ENCODE measurements at places on chromosomes 2 and 18.

- H3K27ac ChIP-seq, result no peak overlapping the region
- H3K4me3 ChIP-seq, result no peak overlapping the region
- H3K27me3 ChIP-seq, result no peaks in the 10 kb centered on the region
- DNase-seq, result no peak
These were observed 268.8 kb upstream of the SPRED2 start for GRCh38 chr2:65701191-65701590.

DNA sequence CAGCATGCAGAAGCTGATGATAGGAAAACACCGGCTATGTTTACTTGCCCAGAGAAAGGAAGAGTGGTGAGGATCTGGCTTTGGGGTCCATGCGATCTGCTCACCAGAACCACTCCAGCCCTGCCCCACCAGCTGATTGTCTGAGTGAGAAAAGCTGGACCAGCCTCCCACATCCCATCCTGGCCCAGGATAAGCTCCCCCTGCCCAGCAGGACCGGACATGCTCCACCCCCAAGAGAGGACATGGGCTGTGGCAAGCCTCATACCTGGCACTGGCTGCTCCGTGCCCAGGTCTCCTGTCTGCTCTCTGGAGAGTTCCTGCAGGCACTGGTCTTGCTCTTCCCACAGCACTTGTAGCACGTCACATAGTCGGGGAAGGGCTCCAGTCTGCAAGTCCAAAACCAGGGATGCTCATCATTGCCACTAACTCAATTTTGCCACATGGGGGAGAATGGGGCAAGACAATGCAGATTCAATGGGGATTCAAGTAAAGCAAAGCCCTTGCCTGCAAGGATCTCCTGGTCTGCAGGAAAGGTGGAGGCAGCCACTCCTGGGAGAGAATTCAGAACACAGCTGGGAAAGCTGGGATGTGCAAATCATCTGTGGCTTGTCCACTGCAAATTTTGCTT is 30.0 kb downstream of the SCTR start:
- H3K4me1 ChIP-seq, result no peaks in the 10 kb centered on the region
- no peak overlapping the region for H3K27ac ChIP-seq
- H3K27me3 ChIP-seq, result no peaks in the 10 kb centered on the region
- peak; percentile 91 for DNase-seq
- H3K4me3 ChIP-seq, result no peak overlapping the region

- H3K4me3 ChIP-seq, result no peak overlapping the region
- no peak for DNase-seq
- no peaks in the 10 kb centered on the region for H3K4me1 ChIP-seq
- H3K36me3 ChIP-seq, result no peaks in the 10 kb centered on the region
- H3K27me3 ChIP-seq, result no peaks in the 10 kb centered on the region
These were observed 102.7 kb downstream of the MYO1B start for GRCh38 chr2:191347881-191348280.

DNA sequence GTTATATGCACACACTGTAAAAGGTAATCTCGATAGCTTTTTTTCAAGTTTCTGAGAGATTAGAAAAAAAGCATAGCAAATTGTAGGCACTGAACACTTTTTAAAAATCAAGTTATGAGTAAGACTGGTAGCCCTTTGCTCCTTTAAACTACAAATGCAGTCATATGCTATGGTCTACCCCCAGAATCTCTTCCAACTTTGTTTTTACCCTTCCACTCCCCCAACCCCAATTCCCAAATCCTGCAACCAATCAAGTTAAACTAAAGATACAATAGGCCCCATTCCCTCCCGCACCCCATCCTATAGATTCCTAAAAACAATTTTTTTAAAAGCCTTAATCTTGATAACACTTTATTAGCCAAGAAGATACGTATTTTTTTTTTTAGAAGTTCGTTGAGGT is 752 bp upstream of the BAZ2B start:
- no peaks in the 10 kb centered on the region for H3K27me3 ChIP-seq
- H3K4me3 ChIP-seq, result peak overlapping the region; percentile 88
- DNase-seq, result no peak
- H3K36me3 ChIP-seq, result no peaks in the 10 kb centered on the region

DNA sequence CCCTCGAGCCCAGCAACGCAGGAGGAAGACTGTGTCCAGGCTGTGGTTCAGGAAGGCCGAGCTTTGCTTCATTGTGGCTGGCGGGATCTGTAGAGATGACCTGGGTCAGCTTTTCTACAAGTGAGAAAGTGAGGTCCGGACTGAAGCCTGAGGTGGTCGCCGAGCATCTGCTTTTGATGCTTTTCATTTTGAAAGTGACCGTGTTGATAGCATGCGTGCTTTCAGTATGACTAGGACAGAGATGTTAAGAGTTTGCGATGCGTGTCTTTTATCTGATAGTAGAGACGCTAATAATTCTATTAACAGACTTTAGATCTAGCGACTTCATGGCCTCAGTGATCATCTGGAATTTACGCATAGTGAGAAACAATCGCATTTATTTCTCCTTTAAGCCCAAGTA is 28.1 kb downstream of the CTDP1 start:
- H3K27ac ChIP-seq, result no peak overlapping the region
- no peaks in the 10 kb centered on the region for H3K27me3 ChIP-seq
- H3K4me3 ChIP-seq, result no peak overlapping the region
- DNase-seq, result no peak
- no peaks in the 10 kb centered on the region for H3K4me1 ChIP-seq

DNA sequence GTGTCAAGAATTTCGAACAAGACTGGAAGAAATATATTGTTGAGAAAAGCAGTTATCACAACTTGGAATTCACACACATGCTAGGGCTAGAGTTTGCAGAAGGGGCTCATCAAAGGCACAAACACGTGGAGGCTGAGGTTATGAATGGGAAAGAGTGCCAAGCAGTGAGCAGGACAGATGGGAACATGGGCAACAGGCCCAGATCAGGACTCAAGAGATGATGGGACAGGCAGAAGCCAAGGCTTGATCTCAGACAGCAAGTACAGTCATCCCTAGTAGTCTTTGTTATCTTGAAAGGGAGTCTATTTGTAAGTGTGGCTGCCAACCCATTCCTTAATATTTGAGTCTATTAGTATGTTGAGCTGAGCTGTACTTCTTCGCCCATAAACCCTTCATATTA is 22.2 kb upstream of the EPC2 start:
- DNase-seq, result no peak
- H3K4me3 ChIP-seq, result no peak overlapping the region
- no peaks in the 10 kb centered on the region for H3K36me3 ChIP-seq
- H3K27ac ChIP-seq, result no peak overlapping the region
- no peaks in the 10 kb centered on the region for H3K4me1 ChIP-seq

DNA sequence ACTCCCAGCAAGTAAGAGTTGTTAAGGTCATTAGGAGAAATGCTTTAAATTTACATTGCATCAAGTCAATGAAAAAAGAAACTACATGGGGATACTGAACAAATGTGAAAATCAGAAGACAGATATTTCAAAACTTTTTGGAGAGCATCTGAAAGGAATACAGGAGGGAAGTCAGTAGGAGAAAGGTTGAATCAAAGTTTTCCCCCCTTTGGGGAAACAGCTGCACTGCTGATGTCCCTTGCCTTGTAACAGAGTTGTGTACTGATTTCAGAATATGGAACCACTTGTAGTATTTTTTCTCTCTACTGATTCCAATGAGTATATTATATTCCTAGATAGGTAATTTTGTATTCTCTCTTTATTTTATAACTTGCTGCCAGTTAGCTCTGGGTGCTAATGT is 592.5 kb upstream of the ZEB2 start:
- DNase-seq, result no peak
- H3K4me3 ChIP-seq, result no peak overlapping the region
- H3K27me3 ChIP-seq, result no peaks in the 10 kb centered on the region

DNA sequence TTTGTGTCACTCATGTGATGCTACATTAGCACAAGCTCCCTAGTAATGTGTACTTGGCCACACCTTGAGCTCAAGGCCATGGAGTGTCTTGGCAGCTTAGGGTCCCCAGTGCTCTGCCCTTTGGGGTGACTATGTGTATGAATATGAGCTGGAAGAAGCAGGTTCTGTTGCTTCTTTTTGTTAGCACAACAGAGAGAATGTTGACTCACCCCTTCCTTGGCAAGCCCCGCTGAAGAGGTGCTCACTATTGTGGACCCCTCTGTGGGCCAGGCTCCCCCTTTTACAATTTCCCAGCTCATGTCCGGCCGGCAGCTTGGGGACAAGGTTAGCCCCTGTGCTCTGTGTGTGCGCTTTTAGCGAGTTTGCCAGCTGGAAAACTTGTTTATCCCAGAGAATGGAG is 48.1 kb downstream of the DGKD start:
- no peaks in the 10 kb centered on the region for H3K4me1 ChIP-seq
- no peaks in the 10 kb centered on the region for H3K36me3 ChIP-seq
- H3K27me3 ChIP-seq, result no peaks in the 10 kb centered on the region
- H3K4me3 ChIP-seq, result no peak overlapping the region

DNA sequence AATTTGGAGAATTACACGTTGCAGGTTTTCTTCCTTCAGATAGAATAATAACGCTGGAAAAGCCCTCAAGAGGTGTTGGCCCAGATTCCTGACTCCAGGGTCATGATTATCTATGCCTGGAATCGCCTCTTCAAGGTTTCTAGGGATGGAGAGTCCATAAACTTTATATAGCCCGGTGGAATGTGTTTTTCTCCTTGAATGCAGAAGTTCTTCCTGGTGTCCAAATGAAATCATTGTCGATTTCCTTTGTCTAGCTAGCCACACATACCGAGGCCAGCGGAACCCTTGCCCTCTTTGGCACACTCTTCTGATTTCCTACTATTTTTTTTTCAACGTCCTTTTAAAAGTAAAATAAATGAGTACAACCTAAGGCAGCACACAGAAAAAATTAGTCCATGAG is 117.8 kb downstream of the PID1 start:
- no peak overlapping the region for H3K4me3 ChIP-seq
- no peaks in the 10 kb centered on the region for H3K36me3 ChIP-seq
- peaks cover 4% of the 10 kb centered on the region for H3K4me1 ChIP-seq
- DNase-seq, result no peak
- H3K27ac ChIP-seq, result no peak overlapping the region

GRCh38 chr2:62208074-62208757 is 12.3 kb downstream of the B3GNT2 start:
- no peak for DNase-seq
- H3K27me3 ChIP-seq, result no peaks in the 10 kb centered on the region
- H3K4me3 ChIP-seq, result no peak overlapping the region
- no peaks in the 10 kb centered on the region for H3K36me3 ChIP-seq

GRCh38 chr2:25279091-25279651 is 62.6 kb downstream of the DNMT3A start:
- no peak overlapping the region for H3K4me3 ChIP-seq
- H3K4me1 ChIP-seq, result peaks cover 63% of the 10 kb centered on the region
- DNase-seq, result no peak
- no peaks in the 10 kb centered on the region for H3K36me3 ChIP-seq
- no peaks in the 10 kb centered on the region for H3K27me3 ChIP-seq

DNA sequence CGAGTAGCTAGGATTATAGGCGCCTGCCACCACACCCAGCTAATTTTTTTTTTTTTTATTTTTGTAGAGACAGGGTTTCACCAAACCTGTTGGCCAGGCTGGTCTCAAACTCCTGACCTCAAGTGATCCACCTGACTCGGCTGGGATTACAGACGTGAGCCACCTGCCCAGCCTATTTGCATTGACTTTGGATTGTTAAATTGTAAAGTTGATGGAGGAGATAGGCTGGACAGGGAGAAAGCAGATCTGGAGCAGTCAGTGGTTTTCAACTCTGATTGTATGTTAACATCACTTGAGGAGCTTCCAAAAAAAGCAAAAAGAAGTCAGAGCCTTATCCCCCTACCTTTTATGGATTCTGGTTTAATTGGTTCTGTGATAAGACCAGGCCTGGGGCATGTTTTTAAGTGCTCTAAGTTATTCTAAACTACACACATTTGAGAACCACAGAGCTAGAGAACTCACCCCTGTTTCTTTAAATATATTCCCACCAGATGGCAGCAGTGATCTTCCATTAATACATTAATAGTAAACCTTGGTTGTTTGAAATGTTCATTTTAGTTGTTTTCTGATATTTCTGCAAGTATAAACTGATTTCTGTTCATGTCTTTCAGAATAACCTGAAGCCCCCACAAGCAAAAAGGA is 7.5 kb downstream of the C2orf49 start:
- peaks cover under 1% of the 10 kb centered on the region for H3K4me1 ChIP-seq
- peaks cover 6% of the 10 kb centered on the region for H3K36me3 ChIP-seq
- no peaks in the 10 kb centered on the region for H3K27me3 ChIP-seq
- H3K4me3 ChIP-seq, result no peak overlapping the region

DNA sequence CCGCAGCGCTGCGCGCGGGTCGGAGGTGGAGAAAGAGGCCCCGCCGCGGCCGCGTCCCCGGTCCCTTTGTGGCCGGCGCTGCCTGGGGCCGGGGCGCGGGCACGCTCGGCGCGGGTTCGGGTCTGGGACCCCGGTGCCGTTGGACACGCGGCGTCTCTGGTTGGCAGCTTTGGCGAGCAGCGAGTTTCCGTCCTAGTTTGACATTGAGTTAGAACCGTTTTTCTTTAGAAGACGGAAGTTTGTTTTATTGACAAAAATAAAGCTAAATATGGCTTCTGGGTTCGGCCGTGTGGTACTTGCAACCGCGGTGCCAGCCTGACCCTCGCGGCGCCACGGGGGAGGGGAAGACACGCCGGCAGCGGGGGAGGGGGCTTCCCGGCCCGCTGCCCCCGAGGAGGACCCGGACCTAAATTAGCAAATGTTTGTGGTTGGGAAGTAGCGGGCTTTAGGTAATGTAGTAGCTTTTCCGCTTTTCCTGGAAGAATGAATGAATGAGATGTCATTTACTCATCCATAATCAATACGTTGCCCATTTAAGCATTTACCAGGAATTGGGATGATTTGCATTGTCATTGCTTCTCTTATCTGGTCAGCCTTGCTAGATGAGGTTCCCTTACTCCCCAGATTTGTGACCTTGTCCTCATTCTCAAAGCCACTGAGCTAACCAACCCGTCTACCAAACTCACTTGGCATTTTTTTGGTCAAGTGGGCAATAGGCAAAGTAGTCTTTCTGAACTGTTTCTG is 530 bp downstream of the GALNT1 start:
- no peaks in the 10 kb centered on the region for H3K36me3 ChIP-seq

- H3K4me3 ChIP-seq, result no peak overlapping the region
- H3K27me3 ChIP-seq, result no peaks in the 10 kb centered on the region
- no peak for DNase-seq
- no peaks in the 10 kb centered on the region for H3K36me3 ChIP-seq
- H3K27ac ChIP-seq, result no peak overlapping the region
These were observed 5.3 kb upstream of the G6PC2 start for GRCh38 chr2:168895771-168896170.

GRCh38 chr2:48332286-48332685 is 197.7 kb upstream of the STON1 start:
- H3K27me3 ChIP-seq, result no peaks in the 10 kb centered on the region
- no peaks in the 10 kb centered on the region for H3K36me3 ChIP-seq
- no peak overlapping the region for H3K27ac ChIP-seq
- no peaks in the 10 kb centered on the region for H3K4me1 ChIP-seq
- DNase-seq, result no peak
- no peak overlapping the region for H3K4me3 ChIP-seq

DNA sequence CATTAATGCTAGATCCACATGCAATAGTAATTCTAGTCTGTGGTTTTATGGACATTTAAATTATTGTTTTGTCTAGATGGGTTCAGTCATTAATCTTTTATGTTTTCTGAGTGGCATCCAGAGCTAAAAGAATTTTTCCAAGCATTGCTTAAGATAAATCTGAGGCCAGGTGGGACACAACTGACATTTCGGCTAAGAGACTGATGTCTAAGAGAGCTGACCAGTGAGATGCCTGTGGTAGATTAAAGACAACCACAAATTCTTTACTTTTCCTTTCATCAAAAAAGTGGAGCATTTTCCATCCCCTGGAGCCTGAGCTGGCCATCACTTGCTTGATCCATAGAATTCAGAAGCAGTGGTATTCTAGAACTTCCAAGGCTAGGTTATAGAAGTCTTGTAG is 182.2 kb downstream of the NRP2 start:
- H3K27ac ChIP-seq, result no peak overlapping the region
- H3K4me3 ChIP-seq, result no peak overlapping the region
- H3K27me3 ChIP-seq, result no peaks in the 10 kb centered on the region
- H3K36me3 ChIP-seq, result no peaks in the 10 kb centered on the region
- no peak for DNase-seq
- no peaks in the 10 kb centered on the region for H3K4me1 ChIP-seq

Data from vagina (tissue), 2 donors.